NCI-H2171 treated with DMSO at 0.1 percent for 48 hours (cell line): ENCODE measurements at places on chromosomes 6 and 20.

DNA sequence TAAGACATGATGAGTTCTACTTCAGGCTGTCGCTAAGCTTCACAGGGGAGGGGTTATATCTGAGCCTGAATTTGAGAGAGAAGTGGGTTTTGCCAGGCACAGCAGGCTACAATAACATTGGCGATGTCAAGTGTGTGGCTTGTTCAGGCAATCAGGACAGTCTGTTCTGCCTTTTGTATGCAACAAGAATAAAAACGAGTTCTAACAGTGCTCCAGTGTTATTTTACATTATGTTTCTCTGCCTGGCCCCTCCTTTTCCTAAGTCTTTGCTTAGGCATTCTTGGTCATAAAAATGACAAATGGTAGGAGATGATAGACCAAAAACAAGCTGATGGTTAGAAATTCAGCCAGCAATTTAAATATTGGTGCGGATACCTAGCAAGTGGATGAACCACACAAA lies 26.8 kb downstream of the PAQR8 start:
- no peak for DNase-seq

GRCh38 chr6:89110284-89110683 lies 7.6 kb downstream of the SRSF12 start:
- no peak for DNase-seq

DNA sequence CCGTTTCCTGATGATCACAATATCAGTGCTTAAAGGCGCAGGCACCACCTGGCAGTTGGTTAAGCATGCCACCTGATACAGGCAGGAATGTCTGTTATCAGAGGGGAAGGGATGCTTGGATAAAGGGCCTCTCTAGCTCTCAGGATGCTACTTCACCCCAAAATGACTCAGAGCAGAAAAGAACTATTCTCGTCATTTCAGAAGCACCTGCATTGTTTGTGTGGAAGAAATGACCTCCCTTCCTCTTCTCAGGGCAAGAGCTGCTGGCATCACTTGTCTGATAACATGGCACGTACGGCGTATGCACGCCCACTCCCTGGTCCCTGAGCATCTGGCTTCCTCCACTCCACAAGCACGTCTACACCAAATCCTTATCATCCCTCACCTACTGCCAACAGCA lies 47.3 kb downstream of the ATP9A start:
- DNase-seq = peak; percentile 93

- no peak for DNase-seq
Measured at GRCh38 chr6:87366072-87366827, 21.6 kb downstream of the C6orf163 start.

DNA sequence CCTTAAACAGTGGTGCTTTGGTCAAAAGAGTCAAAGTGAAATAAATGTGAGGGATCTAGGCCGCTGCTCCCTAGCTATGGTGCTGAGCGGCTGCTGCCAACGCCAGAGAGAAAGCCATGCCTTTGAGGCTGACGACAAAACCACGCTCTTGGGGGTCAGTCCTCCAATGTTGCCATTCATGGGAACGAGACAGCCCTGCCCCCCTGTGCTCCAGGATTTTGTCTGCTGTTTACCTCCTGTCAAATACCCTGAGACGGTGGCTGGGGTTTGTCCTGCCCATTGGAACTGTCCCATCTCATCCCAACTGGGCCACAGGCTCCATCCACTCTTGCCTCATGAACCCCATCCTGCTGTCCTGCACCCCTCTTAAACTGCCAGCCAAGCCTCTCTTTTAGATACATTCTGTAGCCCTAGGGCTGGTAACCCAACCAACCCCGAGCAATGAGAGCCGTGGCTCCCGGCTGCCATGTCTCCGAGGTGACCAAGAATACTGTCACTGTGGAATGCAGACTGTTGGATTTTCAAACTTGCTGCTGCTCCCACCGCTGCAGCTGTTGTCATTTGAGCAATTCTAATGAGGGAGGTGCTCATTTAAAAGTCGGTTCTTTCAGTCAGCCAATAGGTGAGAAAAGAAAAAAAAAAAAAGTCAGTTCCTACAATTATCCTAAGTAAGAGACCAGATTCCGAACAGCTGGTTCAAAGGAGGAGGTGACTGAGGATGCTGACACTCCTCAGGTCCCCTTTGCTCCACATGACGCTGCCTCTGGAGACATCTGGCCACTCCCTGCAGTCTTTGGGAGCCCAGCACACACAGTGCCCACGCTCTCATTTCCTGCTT lies 73.1 kb upstream of the QKI start:
- DNase-seq = no peak
